ENCODE measurements at places on chromosomes 1 and 21.

DNA sequence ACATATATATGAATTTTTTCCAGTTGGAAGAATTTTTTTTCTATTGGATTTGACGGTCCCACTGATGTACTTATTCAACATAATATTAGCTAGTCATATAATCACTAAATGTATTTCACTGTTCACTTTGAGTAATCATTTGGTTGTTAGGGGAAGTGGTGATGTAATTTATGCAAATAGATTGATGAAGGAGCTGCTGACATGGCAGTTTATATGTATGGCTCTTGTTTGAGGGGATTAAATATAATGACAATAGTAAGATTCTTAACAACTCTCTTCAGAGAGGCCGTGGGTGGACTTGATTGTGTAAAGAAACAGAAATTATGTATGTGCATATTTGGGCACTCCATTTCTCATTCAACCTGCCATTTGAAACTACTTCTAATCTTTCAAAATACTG lies 653.6 kb upstream of the ADGRL4 start:
- no peak for DNase-seq

GRCh38 chr1:231934797-231935196 lies 308.2 kb downstream of the DISC1 start:
- DNase-seq = no peak

- no peak for DNase-seq
These were observed 602.4 kb downstream of the AJAP1 start for GRCh38 chr1:5256793-5257192.

- no peak for DNase-seq
These were observed 8.8 kb downstream of the RBM34 start for GRCh38 chr1:235152235-235152634.

- no peak for DNase-seq
These were observed 47.3 kb downstream of the KMO start for GRCh38 chr1:241579434-241579833.

DNA sequence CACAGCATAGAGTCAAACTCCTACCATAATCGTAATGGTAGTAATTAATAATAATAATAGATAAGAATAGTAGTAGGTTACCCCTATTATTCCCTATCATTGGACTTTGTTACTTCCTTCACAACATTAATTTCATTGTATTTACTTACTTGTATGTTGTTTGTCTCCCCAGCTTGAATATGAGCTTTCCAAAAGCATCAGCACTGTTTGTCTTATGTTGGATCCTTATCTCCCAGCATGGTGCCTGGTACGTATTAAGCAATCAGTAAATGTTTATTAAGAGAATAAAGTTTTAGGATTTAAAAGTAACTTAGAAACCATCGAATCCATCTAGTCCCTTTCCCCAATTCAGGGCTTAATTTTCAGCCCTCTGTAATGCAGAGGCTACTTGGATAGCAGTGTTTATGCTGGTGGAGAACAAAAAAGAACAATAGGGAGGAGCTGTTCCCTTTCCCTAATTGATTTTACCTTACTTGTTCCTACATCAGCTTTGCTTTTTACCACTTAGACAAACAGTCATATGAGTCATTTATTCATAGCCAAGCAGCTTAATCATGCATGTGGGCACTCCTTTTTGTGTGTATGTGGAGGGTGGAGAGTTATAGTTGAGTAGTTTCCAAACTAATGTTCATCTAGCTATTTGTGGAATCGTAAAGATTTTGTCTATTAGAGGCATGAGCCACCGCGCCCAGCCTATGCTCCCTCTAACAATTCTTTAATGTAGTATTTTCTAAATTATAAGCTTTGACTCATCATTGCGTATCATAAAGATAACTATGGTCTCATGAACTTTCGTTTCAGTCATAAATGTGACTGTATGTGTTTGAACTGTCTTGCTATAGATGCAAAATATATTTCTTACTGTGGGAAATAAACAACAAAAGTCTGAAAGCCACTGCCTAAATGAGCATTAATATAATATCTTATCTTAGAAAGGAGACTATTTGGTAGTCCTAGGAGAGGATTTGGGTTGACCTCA lies 20.9 kb upstream of the DR1 start:
- peak; percentile 61 for DNase-seq

GRCh38 chr21:37251294-37251634 lies 15.9 kb downstream of the VPS26C start:
- no peak for DNase-seq

DNA sequence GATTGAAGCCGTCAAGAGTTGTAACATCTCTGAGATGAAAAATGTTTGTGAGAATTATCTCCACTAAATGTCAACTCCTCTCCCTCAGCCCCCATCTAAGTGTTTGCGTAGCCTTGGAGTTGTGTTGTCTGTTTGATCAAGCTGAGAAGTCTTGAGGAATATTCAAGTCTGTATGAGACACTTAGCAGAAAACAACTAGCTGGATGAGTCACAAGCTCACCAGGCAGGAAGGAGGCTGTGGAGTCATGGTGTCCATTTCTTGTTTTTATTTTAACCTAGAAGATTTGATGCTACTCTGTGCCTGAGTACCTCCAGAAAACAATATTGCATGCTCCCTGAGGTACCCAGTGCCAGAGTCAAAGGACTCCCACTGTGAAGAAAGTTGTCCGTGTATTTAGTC lies 211.6 kb upstream of the PLXNA2 start:
- DNase-seq = no peak

GRCh38 chr1:205805082-205805711 lies 7.8 kb downstream of the SLC41A1 start:
- DNase-seq = no peak

GRCh38 chr1:84462118-84462517 lies 16.9 kb upstream of the RPF1 start:
- no peak for DNase-seq

DNA sequence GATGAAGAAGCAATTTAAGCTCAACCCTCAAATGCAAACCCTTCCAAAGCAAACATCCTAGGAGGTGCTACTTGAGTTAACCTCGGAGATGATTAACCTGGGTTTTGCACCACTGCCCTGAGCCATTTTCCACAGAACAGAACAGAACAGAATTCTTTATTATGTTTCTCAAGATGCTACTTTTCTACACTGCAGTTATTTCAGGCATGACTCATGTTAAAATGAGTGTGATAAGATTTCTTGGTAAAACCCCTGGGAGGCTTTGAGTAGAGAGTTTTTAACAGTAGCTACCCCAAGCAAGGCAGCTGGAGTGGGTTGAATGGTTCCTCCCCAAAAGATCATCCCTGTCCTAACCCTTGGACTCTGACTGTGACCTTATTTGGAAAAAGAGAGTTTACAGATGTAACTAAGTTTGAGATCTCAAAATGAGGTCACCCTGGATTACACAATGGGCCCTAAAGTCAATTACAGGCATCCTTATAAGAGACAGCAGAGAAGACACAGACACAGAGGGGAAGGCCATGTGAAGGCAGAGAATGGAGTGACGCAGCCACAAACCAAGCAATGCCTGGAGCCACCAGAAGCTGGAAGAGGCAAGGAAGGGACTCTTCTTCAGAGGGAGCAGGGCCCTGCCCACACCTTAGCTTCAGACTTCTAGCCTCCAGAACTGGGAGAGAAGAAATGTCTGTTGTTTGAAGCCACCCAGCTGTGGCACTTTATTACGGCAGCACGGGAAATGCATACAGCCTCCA lies 153.4 kb downstream of the ETS2 start:
- peak; percentile 44 for DNase-seq

- peak; percentile 53 for DNase-seq
These were observed 20.4 kb upstream of the SCAF4 start for GRCh38 chr21:31752352-31752751.

GRCh38 chr1:97331165-97331564 lies 589.7 kb downstream of the DPYD start:
- no peak for DNase-seq

- no peak for DNase-seq
These were observed 35.0 kb upstream of the TMEM61 start for GRCh38 chr1:54945393-54945936.

DNA sequence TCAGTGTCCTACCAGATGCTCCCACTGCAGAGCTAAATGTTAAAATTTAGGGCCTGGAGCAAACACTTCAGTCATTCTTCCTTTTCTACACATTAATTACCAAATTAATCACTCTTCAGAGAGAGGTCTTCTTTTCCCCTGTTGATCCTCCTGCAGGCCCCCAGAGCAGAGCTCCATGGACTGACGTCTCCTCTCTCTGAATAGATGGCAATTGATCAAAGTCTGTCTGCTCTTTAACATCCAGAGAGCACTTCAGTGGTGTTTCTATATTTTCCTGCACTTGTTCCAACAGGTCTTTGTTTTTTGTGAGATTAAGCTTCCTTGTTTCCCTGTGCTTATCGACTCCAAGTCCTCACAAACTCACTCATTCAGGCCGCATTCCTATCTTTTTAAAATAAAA lies 239.3 kb downstream of the SIPA1L2 start:
- no peak for DNase-seq
